ENCODE measurements at places on chromosomes 1 and 21.

DNA sequence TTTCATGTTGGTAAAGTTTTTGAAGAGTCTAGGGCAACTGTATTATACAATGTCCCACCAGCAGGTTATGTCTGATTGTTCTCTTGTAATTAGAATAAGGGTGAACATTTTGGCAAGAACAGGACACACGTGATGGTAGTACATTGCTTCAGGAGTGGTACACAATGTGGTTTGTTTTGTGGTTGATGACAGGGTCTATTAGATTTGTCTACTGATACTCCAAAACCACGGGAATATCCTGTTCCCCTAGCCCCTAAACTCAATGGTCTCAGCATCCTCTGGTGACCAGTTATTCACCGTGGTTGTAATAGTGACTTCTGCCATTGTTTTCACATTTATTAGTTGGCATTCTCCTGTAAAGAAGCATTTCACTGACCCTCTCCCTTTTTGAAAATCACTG lies 22.1 kb upstream of the ACTA1 start:
- DNase-seq = no peak

GRCh38 chr21:35932232-35932911 lies 128.0 kb downstream of the SETD4 start:
- DNase-seq = peak; percentile 43

DNA sequence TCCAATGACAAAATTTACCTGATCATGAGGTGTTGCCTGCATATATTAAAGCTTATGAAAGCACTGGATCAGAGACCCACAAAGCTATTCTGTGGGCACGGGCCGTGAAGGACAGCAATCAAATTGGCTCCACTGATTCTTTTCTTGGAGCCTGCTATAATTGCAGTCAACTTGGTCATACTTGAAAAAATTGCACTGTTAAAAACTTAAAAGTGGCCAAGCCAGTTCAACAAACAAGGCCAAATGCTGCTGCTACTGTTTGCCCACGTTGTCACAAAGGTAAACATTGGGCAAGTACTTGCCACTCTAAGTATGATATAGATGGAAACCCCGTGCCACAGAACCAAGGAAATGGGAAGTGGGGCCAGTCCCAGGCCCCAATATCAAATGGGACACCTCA lies 37.8 kb downstream of the CYP4A11 start:
- DNase-seq = no peak

DNA sequence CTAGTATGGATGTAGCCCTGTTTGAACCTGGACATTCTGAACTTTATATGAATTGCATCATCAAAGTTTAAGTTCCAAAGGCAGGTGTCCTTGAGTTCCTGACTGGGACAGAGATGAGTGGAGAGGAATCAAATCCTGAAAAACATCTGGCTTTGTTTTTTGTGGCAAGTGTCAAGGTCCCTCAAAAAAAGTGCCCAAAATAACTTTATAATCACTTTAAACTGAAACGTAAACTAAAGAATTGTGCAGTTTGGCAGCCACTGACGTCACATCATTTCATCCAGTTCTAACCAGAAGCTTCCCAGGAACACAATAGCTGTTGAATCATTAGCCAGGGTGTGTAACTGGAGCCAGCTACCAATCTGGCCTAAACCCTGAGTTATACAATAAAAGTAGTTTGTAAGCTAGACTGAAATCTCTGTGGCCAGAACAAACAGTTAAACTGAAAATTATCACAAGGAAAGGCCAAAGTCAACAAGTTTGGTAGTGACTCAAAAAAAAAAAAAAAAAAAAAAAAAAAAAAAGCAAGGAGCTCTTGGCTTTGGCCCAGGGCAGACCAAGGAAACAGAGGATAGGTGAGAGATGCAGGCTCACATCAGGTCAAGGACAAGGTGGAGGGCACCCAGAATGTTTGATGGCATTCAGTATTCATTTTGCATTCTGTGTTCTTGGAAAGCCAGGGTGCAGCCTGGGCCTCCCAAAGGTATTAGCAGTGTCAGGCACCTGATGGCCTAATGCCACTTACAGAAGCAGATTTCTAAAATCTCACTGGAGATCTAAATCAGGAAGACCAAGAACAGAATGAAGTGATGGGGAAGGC lies 74.3 kb downstream of the TNFSF18 start:
- DNase-seq = no peak

DNA sequence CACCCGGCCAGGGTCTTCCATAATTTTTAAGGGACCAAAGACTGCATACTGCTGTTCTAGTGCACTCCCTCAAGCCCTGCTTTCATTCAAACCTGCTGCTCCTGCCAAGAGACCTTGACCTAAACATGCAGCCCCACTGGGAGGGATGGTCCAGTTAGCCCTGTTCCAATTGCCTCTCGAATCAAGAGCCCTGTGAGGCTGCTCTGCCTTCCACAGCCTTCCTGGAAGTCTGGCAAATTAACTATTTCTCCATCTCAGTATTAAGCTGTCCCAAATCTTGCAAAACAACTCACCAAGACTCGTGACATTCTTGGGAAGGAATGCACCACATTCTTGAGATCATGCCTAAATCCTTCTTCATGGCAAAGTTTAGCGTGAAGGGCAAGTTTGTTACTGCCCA lies 231.3 kb downstream of the C1orf94 start:
- no peak for DNase-seq

GRCh38 chr1:84853741-84854721 lies 39.0 kb downstream of the LPAR3 start:
- no peak for DNase-seq

DNA sequence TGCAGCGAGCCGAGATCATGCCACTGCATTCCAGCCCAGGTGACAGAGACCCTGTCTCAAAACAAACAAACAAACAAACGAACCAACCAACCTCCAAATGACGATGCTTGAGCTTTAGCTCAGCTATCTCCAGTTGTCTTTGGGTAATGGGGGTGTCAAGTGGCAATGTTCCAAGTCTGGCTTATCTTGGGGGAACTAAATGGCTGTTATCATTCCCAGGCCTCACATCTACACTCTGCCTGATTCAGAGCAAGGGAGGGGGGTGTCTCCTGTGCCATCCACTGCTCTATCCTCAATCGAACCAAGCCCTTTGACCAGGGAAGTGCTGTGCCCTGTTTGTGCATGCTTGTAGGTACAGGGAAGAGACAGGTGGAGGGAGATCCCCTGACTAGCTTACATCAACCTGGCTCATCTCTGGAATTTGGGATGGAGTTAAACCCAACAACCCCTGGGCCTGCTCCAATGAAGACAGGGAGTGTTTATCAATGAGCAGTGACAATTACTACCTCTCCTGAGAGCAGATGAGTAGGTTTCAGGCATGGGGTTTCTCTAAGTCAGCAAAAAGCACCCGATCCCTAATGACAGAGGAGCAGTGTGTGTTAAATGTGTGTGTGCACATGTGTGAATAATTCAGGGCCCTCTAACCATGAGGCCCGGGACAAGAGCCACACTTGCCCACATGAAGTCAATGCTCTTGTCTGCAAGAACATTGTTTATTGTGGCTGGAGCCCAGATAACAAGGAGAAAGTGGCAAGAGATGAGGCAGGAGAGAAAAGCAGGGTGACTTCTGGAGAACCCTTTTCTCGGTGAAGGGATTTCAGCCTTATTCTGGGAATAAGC lies 20.3 kb upstream of the IL6R start:
- DNase-seq = no peak

- no peak for DNase-seq
Measured at GRCh38 chr1:21068937-21069336, 107.8 kb downstream of the EIF4G3 start.

DNA sequence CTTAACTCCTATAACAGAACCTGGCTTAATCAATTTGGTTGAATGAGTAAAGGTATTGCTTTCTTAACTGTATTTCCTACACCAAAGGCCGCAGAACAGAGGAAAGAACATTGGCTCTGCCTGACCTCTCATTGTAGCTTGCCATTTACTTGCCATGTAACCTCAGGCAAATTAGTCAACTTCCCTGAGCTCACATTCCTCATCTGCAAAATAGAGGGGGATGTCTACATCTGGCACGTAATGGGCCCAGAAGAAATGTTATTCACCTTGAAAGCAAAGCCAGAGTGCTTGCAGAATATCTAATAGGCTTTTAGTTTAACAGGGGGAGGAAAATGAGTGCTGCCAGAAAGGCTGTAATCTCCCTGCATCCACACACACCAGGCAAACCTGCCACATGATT lies 44.3 kb downstream of the LAMC2 start:
- DNase-seq = no peak

- no peak for DNase-seq
Measured at GRCh38 chr1:231723146-231723545, 96.6 kb downstream of the DISC1 start.

GRCh38 chr21:44932408-44933181 lies 7.2 kb upstream of the SLX9 start:
- no peak for DNase-seq

DNA sequence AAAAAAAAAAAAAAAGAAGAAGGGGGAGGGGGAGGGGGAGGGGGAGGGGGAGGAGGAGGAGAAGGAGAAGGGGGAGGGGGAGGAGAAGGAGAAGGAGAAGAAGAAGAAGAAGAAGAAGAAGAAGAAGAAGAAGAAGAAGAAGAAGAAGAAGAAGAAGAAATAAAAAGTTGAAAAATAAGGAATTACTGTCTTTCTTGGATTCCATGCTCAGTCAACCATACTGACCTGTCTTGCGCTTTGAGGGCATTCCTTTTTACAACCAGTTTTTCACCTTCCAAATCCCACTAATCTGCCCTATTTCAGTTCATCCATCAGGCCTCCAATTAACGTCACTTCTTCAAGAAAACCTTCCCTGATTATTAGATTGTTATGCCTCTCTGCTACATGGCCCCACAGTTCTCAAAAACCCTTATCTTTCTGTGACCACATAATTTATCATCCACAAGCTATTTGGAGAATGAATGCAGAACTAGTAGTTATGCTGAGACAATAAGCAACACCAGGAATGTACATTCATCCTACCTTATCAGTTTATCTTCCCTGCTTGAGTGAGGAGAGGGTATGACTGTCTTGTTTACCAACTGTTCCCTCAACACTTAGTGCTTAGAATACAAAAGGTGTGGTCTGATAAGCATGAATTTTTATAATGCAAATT lies 57.5 kb upstream of the GUCA2A start:
- DNase-seq = peak; percentile 40

- DNase-seq = no peak
Measured at GRCh38 chr21:46216132-46216747, 12.3 kb downstream of the LSS start.

DNA sequence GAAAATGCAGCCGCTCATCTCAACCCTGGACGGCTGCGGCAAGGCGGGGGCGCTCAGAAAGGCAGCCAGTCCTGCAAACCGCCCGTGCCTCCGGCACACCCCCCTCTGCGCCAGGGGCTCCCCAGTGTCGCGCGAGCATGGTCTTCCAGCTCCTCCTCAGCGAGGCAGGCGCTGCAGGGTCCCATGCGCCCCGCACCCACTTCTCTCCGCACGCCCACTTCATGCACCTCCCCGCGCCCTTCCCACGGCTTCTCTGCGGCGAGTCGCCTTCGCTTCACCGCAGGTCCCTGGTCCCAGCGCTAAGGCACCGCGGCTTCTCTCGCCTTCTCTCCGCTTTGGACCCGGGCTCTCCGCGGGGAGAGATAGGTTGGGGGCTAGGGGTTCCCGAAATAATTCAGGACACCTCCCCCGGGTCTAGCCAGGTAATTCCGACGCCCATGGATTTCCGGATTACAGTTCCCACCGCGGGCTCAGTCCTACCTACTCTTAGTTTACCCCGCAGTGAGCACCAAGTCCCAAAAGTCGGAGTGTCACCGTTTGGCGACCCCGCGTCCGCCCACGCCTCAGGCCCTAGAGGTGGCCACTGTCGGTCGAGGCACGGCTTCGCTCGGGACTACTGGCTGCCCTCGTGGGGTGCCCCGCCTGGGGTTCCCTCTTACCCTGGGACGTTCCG lies 67.5 kb downstream of the SYT2 start:
- DNase-seq = no peak

DNA sequence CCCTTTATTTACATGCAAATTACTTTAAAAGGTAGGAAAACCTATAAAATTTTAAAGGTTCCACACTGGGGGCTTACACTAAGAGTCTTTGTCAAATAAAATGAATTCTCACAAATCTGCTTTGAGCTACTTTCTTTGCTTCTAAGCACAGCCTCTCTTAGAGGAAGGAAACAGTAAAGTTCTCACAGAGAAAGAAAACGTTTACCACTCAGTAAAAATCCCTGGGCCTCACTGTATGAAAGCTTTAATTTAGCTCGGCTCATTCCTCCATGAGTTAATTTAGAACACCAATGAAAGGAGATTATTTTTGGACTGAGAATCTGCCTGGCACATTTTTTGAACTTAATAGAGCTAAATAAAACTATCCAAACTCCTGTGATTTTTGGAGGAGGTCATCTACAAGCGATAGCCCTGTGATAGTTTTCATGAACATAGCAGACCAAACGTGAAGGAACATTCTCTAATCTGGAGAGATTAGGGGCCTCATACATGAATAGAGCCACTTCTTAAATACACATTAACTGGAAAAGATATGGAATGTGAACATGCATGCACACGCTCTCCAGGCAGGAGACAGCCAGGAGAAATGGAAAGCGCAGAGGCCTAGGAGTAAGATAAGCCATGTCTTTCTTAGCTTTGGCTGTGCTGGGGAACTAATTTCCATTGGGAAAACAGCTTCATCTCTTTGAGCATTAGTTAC lies 32.8 kb downstream of the PRRX1 start:
- no peak for DNase-seq

DNA sequence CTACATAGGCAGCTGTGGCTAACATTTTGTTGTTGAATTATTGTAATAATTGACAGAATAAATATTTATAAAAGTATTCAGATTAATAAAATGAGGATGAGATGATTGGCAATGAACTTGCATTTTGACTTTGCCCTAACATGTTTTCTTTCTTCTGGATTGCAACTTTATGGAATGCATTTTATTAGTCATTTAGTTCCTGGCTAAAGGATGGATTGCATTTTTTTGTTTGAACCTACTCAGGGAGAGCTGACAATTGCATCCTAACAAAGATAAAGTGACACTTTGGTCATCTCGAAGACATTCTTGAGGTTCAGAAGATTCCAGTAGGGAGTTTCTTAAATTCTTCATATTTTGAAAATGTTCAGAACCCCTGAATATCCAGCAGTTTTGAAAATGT lies 37.5 kb downstream of the PGM1 start:
- no peak for DNase-seq

- no peak for DNase-seq
Measured at GRCh38 chr1:19138331-19138730, 71.7 kb downstream of the UBR4 start.

GRCh38 chr1:161933592-161934588 lies 89.8 kb downstream of the OLFML2B start:
- no peak for DNase-seq

GRCh38 chr21:36288651-36289243 lies 31.2 kb upstream of the MORC3 start:
- no peak for DNase-seq

DNA sequence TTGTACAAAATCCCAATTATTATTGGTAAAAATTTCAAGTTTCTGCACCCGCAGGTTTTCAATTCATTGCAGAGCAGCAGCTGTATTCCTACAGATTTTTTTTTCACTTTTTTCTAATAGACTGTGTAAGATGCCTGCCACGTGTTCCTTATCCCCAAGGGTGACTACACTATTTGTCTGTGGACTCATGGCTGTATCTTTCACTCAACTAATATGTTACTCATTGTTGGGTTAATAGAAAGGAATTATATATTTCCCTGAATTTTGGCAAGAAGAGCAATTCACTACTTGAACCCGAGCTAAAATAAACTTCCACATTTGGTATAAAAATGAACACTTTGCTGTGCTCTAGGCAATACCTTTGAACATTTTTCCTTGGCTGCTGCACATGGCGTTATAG lies 158.7 kb downstream of the NCAM2 start:
- no peak for DNase-seq
